Tibial artery (tissue), 4 donors: ENCODE measurements at places on chromosomes 2 and 18.

GRCh38 chr18:9683418-9684396 is 24.4 kb upstream of the RAB31 start:
- no peaks in the 10 kb centered on the region for H3K36me3 ChIP-seq
- H3K4me3 ChIP-seq: no peak overlapping the region
- H3K4me1 ChIP-seq: peaks cover 23% of the 10 kb centered on the region
- H3K27ac ChIP-seq: peak overlapping the region; percentile 66
- peak; percentile 73 for DNase-seq
- H3K27me3 ChIP-seq: no peaks in the 10 kb centered on the region

DNA sequence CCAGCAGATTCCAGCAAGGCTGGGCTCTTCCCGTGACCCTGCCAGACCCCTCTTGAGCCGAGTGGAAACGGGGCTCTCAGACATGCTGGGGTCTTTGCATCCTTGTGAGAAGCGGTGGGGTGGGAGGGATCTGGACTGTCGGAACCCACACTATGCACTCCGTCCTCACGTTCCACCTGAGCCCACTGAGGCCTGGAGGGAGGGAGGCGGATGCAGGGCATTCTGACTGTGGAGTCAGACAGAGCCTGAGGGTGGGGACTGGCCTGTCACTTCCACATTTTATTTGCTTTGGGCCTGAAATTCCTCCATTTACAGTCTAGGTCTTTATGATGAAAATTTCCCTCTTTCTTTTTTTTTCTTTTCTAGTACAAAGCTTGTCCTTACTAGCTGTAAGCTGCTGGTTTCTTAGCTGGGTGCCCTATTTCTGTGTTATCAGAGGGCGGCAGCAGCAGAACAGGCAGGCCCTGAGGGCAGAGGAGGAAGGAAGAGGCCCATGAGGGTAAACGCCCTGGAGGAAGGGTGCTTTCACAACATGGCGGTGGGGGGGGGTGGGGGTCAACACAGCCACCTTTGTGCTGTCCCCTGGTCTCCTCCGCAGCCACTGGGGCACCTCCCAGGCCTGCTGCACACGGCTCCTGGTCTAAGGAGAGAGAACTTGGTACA is 373.5 kb upstream of the MYT1L start:
- no peak overlapping the region for H3K4me3 ChIP-seq
- H3K27ac ChIP-seq: no peak overlapping the region
- H3K4me1 ChIP-seq: no peaks in the 10 kb centered on the region
- DNase-seq: no peak
- H3K27me3 ChIP-seq: no peaks in the 10 kb centered on the region

DNA sequence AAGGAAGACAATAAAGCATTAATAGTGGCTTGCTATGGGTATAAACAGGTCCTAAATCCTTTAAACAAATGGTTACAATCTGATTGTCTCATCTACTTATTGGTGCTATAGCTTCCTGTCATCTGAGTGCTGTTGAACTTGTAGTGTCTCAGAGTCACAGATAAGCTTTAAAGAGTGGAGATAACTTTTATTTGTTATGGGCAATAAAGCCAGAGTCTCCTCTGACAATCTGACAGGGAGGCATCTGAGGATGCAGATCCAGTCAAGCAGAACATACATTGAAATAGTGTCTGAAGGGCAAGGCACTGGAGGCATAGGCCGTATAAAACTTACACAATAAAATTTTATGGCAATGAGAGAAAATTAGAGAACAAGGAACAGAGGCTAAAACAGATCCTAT is 1132.4 kb upstream of the CDH2 start:
- H3K4me1 ChIP-seq: no peaks in the 10 kb centered on the region
- H3K27me3 ChIP-seq: no peaks in the 10 kb centered on the region
- H3K36me3 ChIP-seq: no peaks in the 10 kb centered on the region
- H3K27ac ChIP-seq: no peak overlapping the region
- no peak overlapping the region for H3K4me3 ChIP-seq
- DNase-seq: no peak

- no peak overlapping the region for H3K27ac ChIP-seq
- no peaks in the 10 kb centered on the region for H3K36me3 ChIP-seq
- no peak overlapping the region for H3K4me3 ChIP-seq
- no peaks in the 10 kb centered on the region for H3K4me1 ChIP-seq
Observed at GRCh38 chr2:212777020-212777491, 238.5 kb upstream of the ERBB4 start.

- no peak for DNase-seq
- no peak overlapping the region for H3K27ac ChIP-seq
- H3K4me1 ChIP-seq: peaks cover 59% of the 10 kb centered on the region
- H3K27me3 ChIP-seq: no peaks in the 10 kb centered on the region
Observed at GRCh38 chr2:69765096-69765380, 23.1 kb downstream of the ANXA4 start.

- H3K36me3 ChIP-seq: no peaks in the 10 kb centered on the region
- no peaks in the 10 kb centered on the region for H3K27me3 ChIP-seq
- no peak overlapping the region for H3K4me3 ChIP-seq
- no peak overlapping the region for H3K27ac ChIP-seq
Observed at GRCh38 chr2:3041841-3042600, 335.6 kb downstream of the EIPR1 start.

GRCh38 chr2:144511937-144512336 is 8.0 kb downstream of the ZEB2 start:
- H3K27me3 ChIP-seq: no peaks in the 10 kb centered on the region
- H3K4me1 ChIP-seq: peaks cover 5% of the 10 kb centered on the region
- H3K27ac ChIP-seq: peak overlapping the region; percentile 99
- peak overlapping the region; percentile 71 for H3K4me3 ChIP-seq

GRCh38 chr2:69958480-69958879 is 3.0 kb downstream of the ASPRV1 start:
- no peaks in the 10 kb centered on the region for H3K4me1 ChIP-seq
- DNase-seq: peak; percentile 43
- H3K27me3 ChIP-seq: no peaks in the 10 kb centered on the region
- no peaks in the 10 kb centered on the region for H3K36me3 ChIP-seq
- H3K27ac ChIP-seq: no peak overlapping the region

- peaks cover 3% of the 10 kb centered on the region for H3K27me3 ChIP-seq
Observed at GRCh38 chr2:191544461-191545062, 133.4 kb upstream of the NABP1 start.

DNA sequence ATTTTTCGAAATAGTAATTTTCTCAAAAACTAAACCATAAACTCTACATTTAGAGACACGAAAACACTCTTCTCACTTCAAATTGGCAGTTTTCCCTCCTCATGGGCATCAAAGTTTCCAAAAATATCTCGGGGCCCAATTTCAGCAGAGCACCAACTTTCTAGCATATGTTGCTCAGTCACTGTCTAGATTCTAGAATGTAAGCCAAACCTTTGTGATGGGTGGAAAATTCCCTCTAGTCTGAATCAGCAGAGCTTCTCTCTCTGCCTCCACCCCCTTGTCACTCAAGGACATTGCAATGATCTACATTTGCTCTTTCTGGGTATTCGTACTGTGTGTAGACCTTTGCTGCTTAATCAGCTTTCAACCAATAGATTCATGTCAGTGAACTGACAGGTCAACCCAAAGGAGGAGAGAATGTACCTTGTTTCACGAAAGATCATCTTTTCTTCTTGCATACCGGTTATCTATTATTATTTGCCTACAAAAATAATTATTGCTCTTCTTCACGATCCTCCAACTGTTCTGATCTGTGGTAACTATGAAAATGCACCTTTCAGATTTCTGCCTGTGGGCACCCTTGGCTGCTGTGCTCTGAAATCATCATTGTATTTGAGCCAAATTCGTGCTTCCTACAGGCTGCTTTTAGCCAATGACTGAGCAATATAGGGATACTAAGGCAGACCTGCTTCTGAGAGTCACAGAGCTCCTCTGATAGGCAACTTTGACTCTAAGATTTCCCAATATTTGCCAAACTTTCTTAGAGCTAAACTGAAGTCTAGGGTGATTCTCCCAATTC is 38.7 kb upstream of the GLS start:
- no peak for DNase-seq
- H3K4me3 ChIP-seq: no peak overlapping the region
- H3K4me1 ChIP-seq: no peaks in the 10 kb centered on the region
- H3K27me3 ChIP-seq: no peaks in the 10 kb centered on the region

- no peaks in the 10 kb centered on the region for H3K36me3 ChIP-seq
- H3K4me3 ChIP-seq: no peak overlapping the region
- DNase-seq: no peak
- H3K27ac ChIP-seq: no peak overlapping the region
Observed at GRCh38 chr2:126244937-126245336, 411.0 kb upstream of the GYPC start.

DNA sequence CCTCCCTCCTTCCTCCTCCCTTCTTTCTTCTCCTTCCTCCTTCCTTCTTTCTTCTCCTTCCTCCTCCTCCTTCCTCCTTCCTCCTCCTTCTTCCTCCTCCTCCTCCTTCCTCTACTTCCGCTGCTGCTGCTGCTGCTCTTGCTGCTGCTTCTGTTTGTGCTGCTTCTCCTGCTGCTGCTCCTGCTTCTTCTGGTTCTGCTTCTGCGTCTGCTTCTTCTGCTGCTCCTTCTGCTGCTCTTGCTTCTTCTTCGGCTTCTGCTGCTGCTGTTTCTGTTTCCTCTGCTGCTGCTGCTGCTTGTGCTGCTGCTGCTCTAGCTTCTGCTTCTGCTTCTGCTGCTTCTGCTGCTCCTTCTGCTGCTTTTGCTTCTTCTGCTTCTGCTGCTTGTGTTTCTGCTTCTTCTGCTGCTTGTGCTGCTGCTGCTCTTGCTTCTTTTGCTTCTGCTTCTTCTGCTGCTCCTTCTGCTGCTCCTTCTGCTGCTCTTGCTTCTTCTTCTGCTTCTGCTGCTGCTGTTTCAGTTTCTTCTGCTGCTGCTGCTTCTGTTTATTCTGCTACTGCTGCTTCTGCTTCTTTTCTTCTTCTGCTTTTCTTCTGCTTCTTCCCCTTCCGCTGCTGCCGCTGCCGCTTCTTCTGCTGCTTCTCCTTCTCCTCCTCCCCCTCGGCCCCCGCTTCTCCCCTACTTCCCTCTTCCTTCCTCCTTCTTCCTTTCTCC is 8.6 kb downstream of the SNRNP27 start:
- H3K27me3 ChIP-seq: no peaks in the 10 kb centered on the region
- no peak for DNase-seq
- H3K4me3 ChIP-seq: no peak overlapping the region
- H3K27ac ChIP-seq: no peak overlapping the region
- H3K36me3 ChIP-seq: peaks cover 98% of the 10 kb centered on the region

DNA sequence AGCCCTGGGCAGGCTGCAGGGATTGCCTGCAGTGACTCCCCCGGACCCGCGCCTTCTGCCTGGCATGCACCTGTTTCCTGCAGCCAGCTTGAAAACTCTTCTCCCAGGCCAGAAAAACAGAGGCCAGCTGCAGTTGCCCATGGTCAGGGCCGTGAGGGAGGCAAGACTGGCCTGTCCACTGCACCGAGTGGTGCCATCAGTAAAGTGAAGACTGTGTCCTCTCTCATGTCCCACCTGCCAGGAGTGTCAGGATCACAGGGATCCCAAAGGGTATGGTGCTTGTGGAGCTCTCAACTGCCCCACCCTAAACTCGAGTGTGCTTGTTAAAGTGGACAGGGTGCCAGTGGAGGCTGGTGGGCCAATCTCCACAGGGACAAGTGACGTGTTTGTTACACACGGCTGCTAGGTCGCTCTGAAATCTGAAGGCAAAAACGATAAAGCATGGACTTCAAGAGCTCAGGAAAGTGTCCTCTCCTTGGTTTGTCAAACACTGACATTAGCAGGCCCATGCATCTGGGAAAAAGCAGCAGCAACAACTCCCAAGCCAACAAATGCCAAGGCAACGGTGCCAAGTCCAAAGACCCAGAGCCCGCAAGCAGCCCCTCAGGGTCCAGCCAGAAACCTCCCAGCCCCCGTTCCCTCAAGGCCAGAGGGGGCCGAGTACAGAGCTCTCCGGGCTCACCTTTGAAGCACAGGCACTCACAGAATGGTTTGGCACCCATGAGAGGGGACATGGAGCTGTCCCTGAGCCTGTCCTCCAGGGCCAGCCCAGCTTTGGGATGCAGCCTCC is 213.2 kb downstream of the HDAC4 start:
- no peaks in the 10 kb centered on the region for H3K27me3 ChIP-seq
- peaks cover 25% of the 10 kb centered on the region for H3K36me3 ChIP-seq
- no peak for DNase-seq
- H3K4me1 ChIP-seq: no peaks in the 10 kb centered on the region

DNA sequence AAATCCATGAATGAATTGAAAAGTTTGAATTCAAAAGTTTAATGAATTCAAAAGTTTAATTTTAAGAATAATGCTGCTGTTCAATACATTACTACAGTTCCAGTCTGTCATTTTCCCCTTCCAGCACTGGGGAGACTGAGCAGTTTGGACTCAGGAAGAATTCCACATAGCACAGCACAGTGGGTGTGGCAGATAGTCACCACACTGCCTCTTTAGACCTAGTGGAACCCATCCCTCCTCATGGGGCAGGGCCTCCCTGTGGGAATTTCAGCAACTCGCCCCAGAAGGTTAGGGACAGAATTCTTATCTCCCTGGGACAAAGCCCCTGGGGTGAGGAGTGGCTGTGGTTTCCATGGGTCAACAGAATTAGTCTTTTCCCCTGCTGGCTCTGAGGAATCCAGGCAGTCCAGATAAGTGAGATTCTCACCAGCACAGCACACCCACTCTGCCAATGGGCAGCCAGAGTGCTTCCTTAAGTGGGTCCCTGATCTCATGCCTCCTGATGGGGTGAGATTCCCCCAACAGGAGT is 442.0 kb upstream of the SYT4 start:
- H3K4me3 ChIP-seq: no peak overlapping the region
- H3K4me1 ChIP-seq: no peaks in the 10 kb centered on the region
- no peak for DNase-seq
- H3K27ac ChIP-seq: no peak overlapping the region

GRCh38 chr2:64987956-64988419 is 1.2 kb upstream of the SLC1A4 start:
- no peaks in the 10 kb centered on the region for H3K4me1 ChIP-seq
- H3K36me3 ChIP-seq: no peaks in the 10 kb centered on the region
- H3K27ac ChIP-seq: peak overlapping the region; percentile 96
- H3K4me3 ChIP-seq: peak overlapping the region; percentile 75
- no peaks in the 10 kb centered on the region for H3K27me3 ChIP-seq

DNA sequence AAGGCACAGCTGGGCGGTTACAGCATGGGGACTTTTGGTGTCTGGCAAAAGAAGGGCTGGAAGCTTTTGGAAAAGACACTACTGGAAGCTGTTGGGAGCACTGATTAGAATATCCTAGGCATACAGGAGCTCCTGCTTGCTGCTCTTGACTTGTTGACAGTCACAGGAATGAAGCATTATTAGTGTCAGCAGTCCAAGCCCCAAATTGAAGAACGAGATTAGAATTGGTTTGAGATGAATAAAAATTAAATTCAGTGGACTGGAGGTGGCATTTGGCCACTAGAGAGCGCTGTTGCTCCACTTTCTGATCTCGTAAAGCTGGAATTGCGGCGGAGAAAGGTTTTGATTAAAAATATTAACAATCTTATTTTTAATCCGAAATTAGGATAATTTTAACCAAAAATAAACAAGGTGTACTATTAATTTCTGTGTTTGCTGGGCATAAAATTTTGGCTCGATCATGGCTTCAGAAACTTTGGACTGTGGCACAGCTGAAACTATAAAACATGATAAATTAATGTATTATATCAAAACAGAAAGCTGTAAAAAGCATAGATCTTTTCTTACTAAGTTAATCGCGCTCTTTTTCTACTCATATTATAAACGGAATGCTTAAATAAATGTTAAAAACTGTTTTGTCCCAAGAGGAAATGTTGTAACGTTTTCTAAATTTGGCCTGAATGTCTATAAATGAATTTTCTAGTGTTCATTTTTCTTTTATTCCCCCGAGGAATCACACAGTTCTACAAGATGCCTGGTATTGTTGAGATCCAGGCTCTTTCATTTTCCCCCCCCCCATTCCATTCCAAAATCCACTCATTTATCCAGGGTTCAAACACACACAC is 2.4 kb upstream of the HOXD8 start:
- peaks cover 48% of the 10 kb centered on the region for H3K4me1 ChIP-seq
- no peaks in the 10 kb centered on the region for H3K36me3 ChIP-seq
- no peak overlapping the region for H3K27ac ChIP-seq

GRCh38 chr2:73018188-73018825 is 53.2 kb downstream of the SFXN5 start:
- H3K36me3 ChIP-seq: peaks cover 15% of the 10 kb centered on the region
- H3K4me1 ChIP-seq: peaks cover 2% of the 10 kb centered on the region
- H3K4me3 ChIP-seq: no peak overlapping the region
- no peaks in the 10 kb centered on the region for H3K27me3 ChIP-seq
- no peak for DNase-seq
- no peak overlapping the region for H3K27ac ChIP-seq
